ENCODE measurements at places on chromosomes 13 and 19. TPM values are rescaled to one million over a fixed set of nuclear protein-coding genes. Genes with fewer than 3 reads are reported as not detected.

The TNFRSF19 gene
- total RNA-seq, result 0.11 TPM

The IGFL3 gene
- total RNA-seq, result not detected

The CDKN2D gene
- total RNA-seq, result 88.7 TPM

GRCh38 chr13:102799426-102800144 is 666 bp downstream of the BIVM start:
- H3K27ac ChIP-seq, result peak overlapping the region; percentile 87
- no peak for DNase-seq
- peaks cover 14% of the 10 kb centered on the region for H3K36me3 ChIP-seq
- H3K27me3 ChIP-seq, result no peaks in the 10 kb centered on the region
- peak overlapping the region; percentile 87 for H3K4me3 ChIP-seq

GRCh38 chr19:44738603-44739558 is 9.6 kb upstream of the BCL3 start:
- H3K4me3 ChIP-seq, result no peak overlapping the region
- peaks cover 7% of the 10 kb centered on the region for H3K27me3 ChIP-seq
- H3K27ac ChIP-seq, result no peak overlapping the region
- H3K36me3 ChIP-seq, result no peaks in the 10 kb centered on the region
- peaks cover 26% of the 10 kb centered on the region for H3K4me1 ChIP-seq

DNA sequence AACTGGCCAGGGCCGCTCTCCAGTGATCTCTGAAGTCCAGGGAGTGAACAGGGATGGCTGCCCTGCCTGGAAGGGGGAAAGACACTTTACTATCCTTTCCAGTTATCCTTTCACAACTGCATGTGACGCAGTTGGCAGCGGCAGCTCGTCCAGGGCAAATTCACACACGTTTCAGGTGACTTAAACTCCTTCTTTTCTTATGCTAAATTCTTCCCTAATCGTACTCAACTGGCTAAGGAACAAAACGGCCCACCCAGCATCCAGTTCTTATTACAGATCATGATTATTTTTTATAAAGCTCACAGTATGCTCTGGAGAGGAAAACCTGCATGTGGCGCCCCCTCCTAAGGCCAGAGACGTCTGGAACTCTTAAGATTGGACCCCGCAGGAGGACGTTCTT is 767.1 kb downstream of the UQCRFS1 start:
- no peak overlapping the region for H3K4me3 ChIP-seq
- H3K4me1 ChIP-seq, result no peaks in the 10 kb centered on the region
- no peaks in the 10 kb centered on the region for H3K27me3 ChIP-seq
- H3K36me3 ChIP-seq, result no peaks in the 10 kb centered on the region

- H3K27ac ChIP-seq, result no peak overlapping the region
- H3K36me3 ChIP-seq, result peaks cover 17% of the 10 kb centered on the region
- no peaks in the 10 kb centered on the region for H3K27me3 ChIP-seq
- no peaks in the 10 kb centered on the region for H3K4me1 ChIP-seq
- DNase-seq, result no peak
Observed at GRCh38 chr13:21568854-21569253, 35.1 kb downstream of the MICU2 start.

- peak overlapping the region; percentile 79 for H3K4me3 ChIP-seq
- DNase-seq, result no peak
- peaks cover 30% of the 10 kb centered on the region for H3K4me1 ChIP-seq
- peaks cover 27% of the 10 kb centered on the region for H3K36me3 ChIP-seq
Observed at GRCh38 chr19:18150776-18151624, 2.0 kb upstream of the PIK3R2 start.
